ENCODE measurements at places on chromosomes 6 and 20. TPM values are rescaled to one million over a fixed set of nuclear protein-coding genes. Genes with fewer than 3 reads are reported as not detected.

DNA sequence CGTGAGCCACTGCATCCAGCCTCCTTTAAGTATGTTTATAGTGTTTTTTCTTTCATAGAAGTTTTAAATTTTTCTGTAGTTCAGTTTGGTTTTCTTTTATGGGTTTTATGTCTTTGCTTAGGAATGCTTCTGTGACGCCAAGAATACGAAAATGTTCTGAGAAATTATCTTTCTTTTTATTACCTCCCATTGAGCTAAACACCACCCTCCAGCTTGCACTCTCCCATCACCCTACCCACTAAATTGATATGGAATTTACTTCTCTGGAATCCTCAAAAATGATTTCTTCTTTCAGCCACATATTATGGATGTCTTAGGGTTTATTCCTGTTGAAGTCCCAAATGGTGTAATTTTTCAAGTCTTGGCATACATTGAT lies 38.1 kb downstream of the JARID2 start:
- H3K4me3 ChIP-seq = no peak overlapping the region
- peaks cover 29% of the 10 kb centered on the region for H3K4me1 ChIP-seq
- H3K27me3 ChIP-seq = no peaks in the 10 kb centered on the region
- H3K27ac ChIP-seq = no peak overlapping the region
- no peaks in the 10 kb centered on the region for H3K36me3 ChIP-seq
- no peak for DNase-seq

- H3K36me3 ChIP-seq = no peaks in the 10 kb centered on the region
- H3K27me3 ChIP-seq = no peaks in the 10 kb centered on the region
- H3K27ac ChIP-seq = no peak overlapping the region
- no peak overlapping the region for H3K4me3 ChIP-seq
Observed at GRCh38 chr6:134896910-134897309, 53.0 kb downstream of the ALDH8A1 start.

GRCh38 chr6:52787917-52788316 lies 15.7 kb downstream of the GSTA1 start:
- no peak overlapping the region for H3K27ac ChIP-seq
- H3K36me3 ChIP-seq = no peaks in the 10 kb centered on the region
- H3K27me3 ChIP-seq = no peaks in the 10 kb centered on the region
- H3K4me3 ChIP-seq = no peak overlapping the region
- no peak for DNase-seq
- no peaks in the 10 kb centered on the region for H3K4me1 ChIP-seq

GRCh38 chr6:72748759-72749158 lies 126.9 kb downstream of the KCNQ5 start:
- no peaks in the 10 kb centered on the region for H3K27me3 ChIP-seq
- H3K4me1 ChIP-seq = peaks cover 7% of the 10 kb centered on the region
- H3K36me3 ChIP-seq = no peaks in the 10 kb centered on the region
- no peak overlapping the region for H3K27ac ChIP-seq
- DNase-seq = no peak

DNA sequence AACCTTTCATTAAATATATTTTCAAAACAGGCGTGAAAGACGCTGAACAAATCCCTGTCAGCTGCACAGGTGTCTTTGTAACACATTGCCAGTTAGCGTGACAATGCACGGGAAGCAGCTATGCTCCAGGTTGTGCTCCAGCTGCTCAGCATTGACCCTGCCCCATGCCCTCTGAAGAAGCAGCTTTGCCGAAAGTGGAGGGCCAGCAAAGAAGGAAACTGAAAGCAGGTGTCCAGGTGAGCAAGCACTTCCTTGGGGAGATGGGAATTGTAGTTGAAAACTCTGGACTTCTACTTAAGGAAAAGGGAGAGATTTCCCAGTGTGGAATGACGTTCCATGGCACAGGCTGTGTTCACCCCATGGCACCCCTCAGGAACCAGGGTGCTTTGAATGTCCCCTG lies 125.7 kb downstream of the TTLL2 start:
- no peak overlapping the region for H3K4me3 ChIP-seq
- H3K27ac ChIP-seq = no peak overlapping the region

GRCh38 chr20:43711098-43711654 lies 15.6 kb downstream of the GTSF1L start:
- no peak for DNase-seq
- no peaks in the 10 kb centered on the region for H3K36me3 ChIP-seq
- no peaks in the 10 kb centered on the region for H3K27me3 ChIP-seq
- no peak overlapping the region for H3K27ac ChIP-seq

DNA sequence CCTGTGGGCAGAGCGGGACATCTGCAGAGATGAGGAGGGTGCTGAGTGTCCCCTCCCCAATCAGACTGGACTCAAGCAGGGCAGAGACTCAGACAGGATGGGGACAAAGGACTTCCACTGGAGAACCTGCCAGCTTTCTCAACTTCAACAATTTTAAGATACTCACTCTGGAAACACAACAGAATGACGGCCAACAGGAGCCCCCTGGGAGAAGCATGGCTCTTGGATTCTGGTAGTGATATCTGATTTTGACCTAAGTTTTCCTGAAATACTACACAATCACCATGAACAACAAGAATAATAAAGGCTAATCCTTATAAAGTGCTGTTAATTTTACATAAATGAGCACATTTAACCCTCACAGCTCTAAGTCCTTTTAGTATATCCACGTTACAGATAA lies 83.5 kb upstream of the PLEKHG1 start:
- no peaks in the 10 kb centered on the region for H3K36me3 ChIP-seq
- no peak overlapping the region for H3K4me3 ChIP-seq
- H3K4me1 ChIP-seq = no peaks in the 10 kb centered on the region
- H3K27me3 ChIP-seq = no peaks in the 10 kb centered on the region
- H3K27ac ChIP-seq = no peak overlapping the region

- H3K27me3 ChIP-seq = no peaks in the 10 kb centered on the region
- no peak overlapping the region for H3K4me3 ChIP-seq
- no peaks in the 10 kb centered on the region for H3K36me3 ChIP-seq
- no peaks in the 10 kb centered on the region for H3K4me1 ChIP-seq
- no peak overlapping the region for H3K27ac ChIP-seq
Observed at GRCh38 chr6:134132494-134133141, 80.2 kb upstream of the SLC2A12 start.

DNA sequence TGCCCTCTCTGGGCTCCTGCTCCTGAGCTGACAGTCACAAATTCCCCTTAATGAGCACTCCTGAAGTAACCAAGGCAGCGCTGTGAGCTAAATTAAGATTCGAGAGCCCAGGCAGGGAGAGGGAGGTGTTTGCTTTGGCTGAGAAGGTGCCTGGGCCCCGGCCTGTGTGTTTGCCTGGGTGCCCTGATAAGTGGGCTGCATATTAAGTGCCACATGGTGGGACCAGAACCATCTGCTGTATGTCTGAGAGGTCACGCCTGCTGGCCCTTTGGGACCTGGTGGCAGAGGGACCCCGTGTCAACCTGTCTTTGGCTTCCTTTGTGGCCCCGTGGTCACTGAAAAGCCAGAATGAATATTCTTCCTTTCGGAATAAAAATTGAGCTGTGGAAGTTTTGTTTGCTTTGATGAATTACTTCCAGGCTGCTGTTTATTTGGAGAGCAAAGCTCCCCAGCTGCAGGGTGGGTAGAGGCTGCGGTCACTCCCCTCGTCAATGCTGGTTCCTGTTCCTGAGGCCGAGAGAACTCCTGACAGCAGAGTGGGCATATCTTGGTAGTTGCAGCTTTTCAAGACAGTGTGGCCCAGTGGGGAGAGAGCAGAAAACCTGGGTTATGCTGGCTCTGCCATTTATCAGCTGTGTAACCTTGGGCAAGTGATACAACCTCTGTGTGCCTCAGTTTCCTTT lies 17.5 kb upstream of the KCNK16 start:
- H3K36me3 ChIP-seq = no peaks in the 10 kb centered on the region
- no peaks in the 10 kb centered on the region for H3K27me3 ChIP-seq

DNA sequence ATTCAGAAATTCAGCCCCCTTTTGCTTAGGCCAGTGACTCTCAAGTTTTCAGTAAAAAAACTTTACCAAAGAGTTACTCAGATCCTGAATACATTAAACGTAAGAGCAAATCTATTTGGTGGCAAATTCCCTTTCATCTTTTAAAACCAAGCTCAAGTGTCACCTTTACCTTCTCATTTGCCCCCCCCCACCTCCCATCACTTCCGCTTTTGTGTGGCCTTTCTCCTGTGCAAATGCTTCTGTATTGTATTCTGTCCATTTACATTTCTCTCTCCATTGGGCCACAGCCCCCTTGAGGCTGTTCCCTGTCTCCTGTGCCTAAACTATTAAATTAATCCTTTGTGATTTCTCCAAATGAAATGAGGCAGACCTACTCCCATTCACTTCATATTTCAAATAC lies 1.9 kb downstream of the NOL7 start:
- H3K27ac ChIP-seq = no peak overlapping the region
- no peak overlapping the region for H3K4me3 ChIP-seq
- H3K27me3 ChIP-seq = no peaks in the 10 kb centered on the region
- DNase-seq = no peak

GRM4 gene
- not detected for total RNA-seq

PPP1R14C gene
- total RNA-seq = 80.8 TPM

APCDD1L gene
- 0.11 TPM for total RNA-seq

APMAP gene
- 175 TPM for total RNA-seq

All from thyroid gland (tissue), 4 donors.